Gastroesophageal sphincter (tissue), 4 donors: ENCODE measurements at places on chromosomes 5 and 9. TPM values are rescaled to one million over a fixed set of nuclear protein-coding genes. Genes with fewer than 3 reads are reported as not detected.

Gene SH3TC2
- 3.4 TPM for total RNA-seq

Gene CDH6
- 10.9 TPM for total RNA-seq

Gene KIF27
- 3.9 TPM for total RNA-seq

Gene PCDHGA11
- total RNA-seq = 3.7 TPM

Gene SLC24A2
- total RNA-seq = under 0.01 TPM

Gene GDNF
- 3.9 TPM for total RNA-seq

- no peak overlapping the region for H3K4me3 ChIP-seq
- H3K4me1 ChIP-seq = no peaks in the 10 kb centered on the region
- no peaks in the 10 kb centered on the region for H3K27me3 ChIP-seq
- ATAC-seq = no peak
- no peaks in the 10 kb centered on the region for H3K36me3 ChIP-seq
These were observed 882.3 kb upstream of the SEMA6A start for GRCh38 chr5:117456866-117457470.

DNA sequence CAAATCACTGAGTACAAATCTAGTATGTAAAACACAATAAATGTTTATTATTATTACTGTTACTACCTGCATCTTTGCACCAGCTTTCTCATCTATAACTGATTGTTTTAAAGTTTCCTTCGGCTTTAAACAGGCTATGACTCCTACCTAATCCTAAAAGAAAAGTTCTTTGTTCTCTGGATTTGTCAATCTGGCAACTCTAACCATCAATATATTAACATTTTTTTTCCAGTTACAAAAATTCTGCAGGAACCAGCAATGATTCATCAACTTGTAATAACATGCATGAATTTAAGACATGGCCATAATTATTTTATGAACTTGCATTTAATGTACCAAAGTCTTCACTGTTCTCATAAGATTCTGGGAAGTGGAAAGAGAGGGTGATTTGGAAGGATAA is 228.5 kb downstream of the PIK3R1 start:
- H3K4me3 ChIP-seq = no peak overlapping the region
- H3K36me3 ChIP-seq = no peaks in the 10 kb centered on the region
- no peak overlapping the region for H3K27ac ChIP-seq
- H3K27me3 ChIP-seq = no peaks in the 10 kb centered on the region
- no peaks in the 10 kb centered on the region for H3K4me1 ChIP-seq
- ATAC-seq = no peak

- no peak overlapping the region for H3K27ac ChIP-seq
- H3K4me1 ChIP-seq = no peaks in the 10 kb centered on the region
- H3K4me3 ChIP-seq = no peak overlapping the region
These were observed 1125.0 kb upstream of the DMAC1 start for GRCh38 chr9:8924562-8924961.

GRCh38 chr9:136901516-136902258 is 15.4 kb downstream of the TRAF2 start:
- no peaks in the 10 kb centered on the region for H3K36me3 ChIP-seq
- ATAC-seq = peak; percentile 46
- no peaks in the 10 kb centered on the region for H3K27me3 ChIP-seq
- H3K4me3 ChIP-seq = no peak overlapping the region

DNA sequence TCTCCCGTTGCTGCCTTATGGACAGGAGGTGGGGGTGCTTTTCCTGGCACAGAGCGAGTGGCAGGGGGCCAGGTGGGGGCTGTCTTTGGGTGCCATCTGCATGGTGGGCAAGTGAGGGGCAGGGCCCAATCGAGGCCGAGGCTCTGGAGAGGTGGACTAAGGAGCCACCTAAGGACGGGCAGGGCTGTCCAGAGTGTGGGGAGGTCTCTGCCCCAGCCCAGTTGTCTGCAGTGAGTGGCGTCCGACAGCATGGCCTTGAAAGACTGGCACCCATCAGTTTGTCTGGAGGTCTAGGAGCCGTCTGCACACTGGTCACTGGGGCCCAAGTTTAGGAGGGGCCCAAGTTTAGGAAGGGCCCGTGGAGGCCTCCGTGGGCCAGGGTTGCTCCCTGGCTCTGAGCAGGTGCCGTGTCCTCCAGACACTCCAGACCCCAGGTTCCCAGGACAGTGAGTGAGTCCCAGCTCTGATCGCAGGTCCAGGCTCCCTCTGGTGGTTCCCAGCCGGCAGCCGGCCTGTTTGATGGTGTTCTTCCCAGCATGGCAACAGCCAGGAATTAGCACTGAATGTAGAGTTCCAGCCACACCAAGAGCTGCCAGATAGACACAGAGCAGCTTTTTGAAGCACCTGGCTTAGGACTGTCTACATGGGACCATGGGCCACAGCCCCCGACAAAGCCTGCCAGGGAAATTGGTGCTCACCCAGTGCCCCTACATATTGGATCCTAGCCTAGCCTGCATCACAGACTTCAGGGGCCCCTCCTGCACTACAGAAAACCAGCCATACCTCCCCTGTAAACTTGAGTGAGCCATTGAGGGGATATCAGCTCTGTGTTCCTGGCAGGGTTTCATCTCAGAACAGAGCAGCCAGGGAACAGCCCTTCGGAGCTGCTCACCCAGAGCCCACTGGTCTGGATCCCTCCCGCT is 120.9 kb downstream of the WNK2 start:
- H3K36me3 ChIP-seq = no peaks in the 10 kb centered on the region
- H3K27ac ChIP-seq = no peak overlapping the region
- no peak overlapping the region for H3K4me3 ChIP-seq
- no peaks in the 10 kb centered on the region for H3K4me1 ChIP-seq
- H3K27me3 ChIP-seq = no peaks in the 10 kb centered on the region

DNA sequence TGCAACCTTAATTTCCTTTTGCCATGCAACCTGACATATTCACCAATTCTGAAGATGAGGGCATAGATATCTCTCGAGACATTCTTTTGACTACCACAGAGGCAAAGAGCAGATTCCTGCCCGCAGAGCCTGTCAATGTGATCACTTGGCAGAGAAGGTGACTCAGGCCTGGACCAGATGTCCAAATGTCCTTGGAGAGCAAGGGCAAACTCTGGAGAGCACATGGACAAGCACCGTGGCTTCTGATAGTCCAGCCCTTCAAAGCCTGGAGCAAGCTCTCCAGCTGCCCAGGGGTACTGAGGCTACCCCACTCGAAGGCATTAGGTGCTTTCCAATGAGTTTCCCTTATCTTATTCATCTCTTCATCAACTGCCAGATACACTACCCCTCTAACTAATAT is 50.4 kb upstream of the ALDH1B1 start:
- no peak overlapping the region for H3K27ac ChIP-seq
- H3K36me3 ChIP-seq = no peaks in the 10 kb centered on the region
- H3K4me1 ChIP-seq = no peaks in the 10 kb centered on the region
- ATAC-seq = no peak
- H3K27me3 ChIP-seq = no peaks in the 10 kb centered on the region

GRCh38 chr9:77531400-77531799 is 116.7 kb downstream of the GNA14 start:
- no peak for ATAC-seq
- H3K27ac ChIP-seq = no peak overlapping the region
- H3K36me3 ChIP-seq = no peaks in the 10 kb centered on the region
- H3K27me3 ChIP-seq = no peaks in the 10 kb centered on the region
- H3K4me3 ChIP-seq = no peak overlapping the region

DNA sequence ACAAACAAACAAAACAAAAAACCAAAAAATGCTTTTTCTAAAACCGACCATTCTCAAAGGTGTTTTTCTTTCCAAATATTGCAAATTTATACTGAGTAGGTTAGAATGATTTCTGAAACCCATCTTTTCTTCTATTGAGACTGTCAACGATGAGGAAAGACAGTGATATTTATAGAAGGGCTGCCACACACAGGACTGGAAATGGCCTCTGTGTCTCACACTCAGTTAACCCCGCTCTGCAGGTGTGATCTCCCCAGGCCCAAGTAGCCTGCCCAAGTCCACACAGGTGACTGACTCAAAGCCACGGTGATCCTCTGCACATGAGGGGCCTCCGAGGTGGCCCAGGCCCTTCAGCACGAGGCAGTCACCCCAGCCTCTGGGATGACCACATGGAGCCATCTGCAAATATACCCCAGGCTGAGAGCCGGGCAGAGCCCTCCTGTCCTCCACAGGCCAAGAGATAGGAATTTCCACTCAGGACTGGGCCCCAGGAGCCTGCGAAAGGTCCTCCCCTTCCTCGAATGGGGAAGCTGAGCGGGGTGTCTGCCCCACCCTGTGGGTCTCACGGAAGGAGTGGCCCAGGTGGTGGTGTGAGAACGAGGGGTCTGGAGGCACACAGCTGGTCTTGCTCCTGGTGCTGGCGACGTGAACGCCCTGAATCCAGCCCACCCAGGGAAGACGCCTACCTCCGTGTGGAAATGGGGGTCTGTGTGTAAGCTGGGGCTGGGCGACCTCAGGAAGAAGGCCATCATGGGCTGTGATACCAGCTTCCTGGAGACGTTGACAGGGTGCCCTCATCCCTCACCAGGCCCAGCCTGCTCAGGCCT is 53.0 kb upstream of the PHYKPL start:
- peaks cover 4% of the 10 kb centered on the region for H3K27me3 ChIP-seq
- ATAC-seq = peak; percentile 19
- no peak overlapping the region for H3K4me3 ChIP-seq
- H3K27ac ChIP-seq = no peak overlapping the region
- H3K36me3 ChIP-seq = no peaks in the 10 kb centered on the region

GRCh38 chr5:157180374-157181264 is at the start of gene ITK:
Gene ITK, plus strand, starts transcription at chr5:157180840. Its CDS starts 138 bp downstream, at chr5:157180978.
- H3K4me3 ChIP-seq = no peak within 1 kb of the TSS
- peaks cover 5% of the 10 kb centered on the region for H3K27me3 ChIP-seq
- ATAC-seq = no peak
- H3K4me1 ChIP-seq = no peaks in the 10 kb centered on the region

GRCh38 chr9:20012232-20012631 is 223.4 kb upstream of the SLC24A2 start:
- no peak for ATAC-seq
- H3K27ac ChIP-seq = no peak overlapping the region
- no peaks in the 10 kb centered on the region for H3K27me3 ChIP-seq
- H3K4me1 ChIP-seq = no peaks in the 10 kb centered on the region
- no peaks in the 10 kb centered on the region for H3K36me3 ChIP-seq
- no peak overlapping the region for H3K4me3 ChIP-seq

- H3K4me1 ChIP-seq = no peaks in the 10 kb centered on the region
- H3K4me3 ChIP-seq = no peak overlapping the region
- H3K27me3 ChIP-seq = no peaks in the 10 kb centered on the region
- peaks cover 10% of the 10 kb centered on the region for H3K36me3 ChIP-seq
These were observed 65.6 kb downstream of the GPR21 start for GRCh38 chr9:123099042-123099441.

DNA sequence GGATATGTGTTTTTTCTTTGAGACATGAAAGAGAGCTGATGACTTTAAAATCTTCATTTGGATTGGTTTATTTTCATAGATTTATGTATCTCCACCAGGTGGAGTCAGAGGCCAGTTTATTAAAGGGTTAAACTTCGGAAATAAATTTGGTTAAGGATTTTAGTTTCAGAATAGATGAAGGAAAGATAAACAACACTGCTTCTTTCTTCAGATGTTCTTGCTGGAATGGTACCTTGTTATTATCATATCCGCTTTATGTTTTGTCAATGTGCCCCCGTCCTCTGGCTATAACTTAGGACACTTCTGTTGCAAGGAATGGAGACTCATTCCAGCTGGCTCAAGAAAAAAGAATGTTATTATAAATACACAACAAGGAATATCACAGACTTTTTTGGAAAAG is 81.2 kb downstream of the ALDH1A1 start:
- ATAC-seq = peak; percentile 25
- peaks cover 5% of the 10 kb centered on the region for H3K4me1 ChIP-seq
- peak overlapping the region; percentile 17 for H3K27ac ChIP-seq
- H3K36me3 ChIP-seq = no peaks in the 10 kb centered on the region
- H3K27me3 ChIP-seq = no peaks in the 10 kb centered on the region
- H3K4me3 ChIP-seq = no peak overlapping the region

- H3K27me3 ChIP-seq = no peaks in the 10 kb centered on the region
- no peak overlapping the region for H3K27ac ChIP-seq
- peaks cover 49% of the 10 kb centered on the region for H3K4me1 ChIP-seq
- ATAC-seq = no peak
- H3K4me3 ChIP-seq = no peak overlapping the region
- H3K36me3 ChIP-seq = peaks cover 46% of the 10 kb centered on the region
These were observed 4.6 kb downstream of the SURF4 start for GRCh38 chr9:133371261-133371711.

GRCh38 chr5:60196385-60197113 is 303.0 kb upstream of the PDE4D start:
- no peaks in the 10 kb centered on the region for H3K36me3 ChIP-seq
- ATAC-seq = peak; percentile 60
- no peaks in the 10 kb centered on the region for H3K27me3 ChIP-seq
- H3K4me3 ChIP-seq = no peak overlapping the region

DNA sequence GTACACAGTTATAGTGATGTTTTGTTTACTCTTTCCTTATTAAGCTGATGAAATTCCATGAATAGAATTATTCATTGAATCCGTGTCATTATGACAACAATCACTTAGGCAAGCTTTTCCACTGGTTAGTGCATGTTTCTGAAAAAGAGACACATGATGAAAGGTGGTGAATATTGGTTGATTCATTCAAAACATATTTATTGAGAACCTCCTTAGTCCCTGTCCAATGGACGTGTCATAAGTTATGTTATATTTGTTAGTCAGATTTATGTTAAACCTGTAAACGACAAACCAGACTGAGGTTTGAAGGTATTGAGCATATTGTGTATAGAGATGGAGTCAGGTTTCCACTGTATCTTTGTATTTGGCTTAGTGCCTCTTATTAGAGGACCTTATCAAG is 1888.9 kb upstream of the CDH6 start:
- H3K4me1 ChIP-seq = no peaks in the 10 kb centered on the region
- no peak for ATAC-seq
- H3K4me3 ChIP-seq = no peak overlapping the region
- H3K27ac ChIP-seq = no peak overlapping the region
- no peaks in the 10 kb centered on the region for H3K36me3 ChIP-seq

DNA sequence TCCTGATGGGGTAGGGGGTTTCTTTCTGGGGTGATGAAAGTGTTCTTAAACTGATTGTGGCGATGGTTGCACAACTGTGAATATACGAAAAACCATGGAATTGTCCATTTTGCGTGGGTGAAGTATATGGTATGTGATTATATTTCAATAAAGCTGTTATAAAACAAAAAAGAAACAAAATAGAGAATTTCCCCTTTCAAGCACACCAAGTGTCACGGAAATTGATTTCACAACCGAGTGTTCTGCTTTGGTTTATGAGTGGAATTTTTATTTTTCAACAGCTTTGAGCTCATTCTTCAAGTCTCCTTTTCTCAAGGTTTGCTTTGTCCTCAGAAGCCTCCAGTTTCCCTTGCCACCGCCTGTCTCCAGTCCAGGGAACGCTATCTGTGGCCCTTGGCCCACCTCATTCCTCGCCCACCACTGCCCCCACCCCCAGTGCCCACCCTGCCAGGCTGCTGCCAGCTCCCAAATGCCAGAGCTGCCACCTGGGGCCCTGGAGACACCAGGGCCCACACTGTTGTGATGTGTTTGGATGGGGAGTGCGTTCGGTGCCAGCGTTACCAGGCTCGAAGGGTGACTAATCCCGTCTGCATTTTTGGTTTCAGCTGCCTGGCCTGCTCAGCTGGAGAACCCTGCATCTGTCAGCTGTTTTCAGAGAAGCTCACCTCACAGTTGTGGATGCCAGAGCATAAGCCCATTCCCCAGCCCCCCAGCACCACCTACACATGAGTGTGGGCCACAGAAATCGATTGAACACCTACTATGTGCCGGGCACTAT is 30.4 kb downstream of the DUSP1 start:
- H3K36me3 ChIP-seq = no peaks in the 10 kb centered on the region
- peak overlapping the region; percentile 97 for H3K27ac ChIP-seq
- H3K27me3 ChIP-seq = no peaks in the 10 kb centered on the region
- peak; percentile 96 for ATAC-seq
- no peaks in the 10 kb centered on the region for H3K4me1 ChIP-seq
- no peak overlapping the region for H3K4me3 ChIP-seq
